WERI-Rb-1 (cell line): ENCODE measurements at places on chromosomes 13 and 19.

GRCh38 chr19:41787055-41787454 is 9.3 kb upstream of the CEACAM3 start:
- no peak for DNase-seq

DNA sequence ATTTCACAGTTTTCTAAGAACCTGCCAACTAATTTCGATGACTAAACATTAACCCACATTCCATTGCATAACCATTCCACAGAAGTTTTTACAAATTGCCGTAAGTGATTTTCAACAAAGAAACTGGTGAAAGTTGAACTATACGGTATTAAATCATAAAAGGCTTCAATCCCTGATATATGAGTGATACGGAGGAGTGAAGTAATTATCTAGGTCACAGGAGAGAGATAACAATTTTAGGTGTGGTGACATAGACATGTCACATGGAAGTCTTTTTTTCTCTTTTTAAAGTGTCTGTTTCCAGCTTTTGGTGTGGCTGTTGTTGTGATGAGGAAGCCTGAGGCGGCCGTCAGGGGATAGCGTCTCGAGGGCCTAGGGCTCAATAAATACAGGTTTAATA is 29.4 kb downstream of the TBC1D4 start:
- no peak for DNase-seq

DNA sequence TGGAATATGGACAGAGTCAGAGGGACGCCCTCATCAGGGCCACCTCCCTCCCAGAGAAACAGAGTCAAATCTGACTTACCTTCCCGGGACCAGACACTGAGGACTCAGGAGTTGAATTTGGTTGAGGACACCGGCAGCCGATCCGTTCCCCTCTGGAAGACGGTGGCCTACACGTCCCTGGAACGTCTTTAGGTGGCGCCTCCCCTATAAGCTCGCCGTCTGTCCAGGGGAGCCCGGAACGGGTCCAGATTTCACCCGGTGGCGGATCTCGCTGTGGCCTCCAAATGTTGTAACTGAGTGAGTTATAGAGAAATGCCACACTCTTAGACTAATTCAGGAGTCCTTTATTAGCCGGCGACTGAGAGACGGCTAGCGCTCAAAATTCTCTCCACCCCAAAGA is 9.0 kb downstream of the TNFSF14 start:
- DNase-seq, result peak; percentile 19

GRCh38 chr19:28487999-28488398 is 725.0 kb downstream of the UQCRFS1 start:
- DNase-seq, result peak; percentile 35
